ENCODE measurements at places on chromosomes 5 and 9. TPM values are rescaled to one million over a fixed set of nuclear protein-coding genes. Genes with fewer than 3 reads are reported as not detected.
A peak's percentile ranks its signal among the peaks of the same experiment; 100 is the strongest.

DNA sequence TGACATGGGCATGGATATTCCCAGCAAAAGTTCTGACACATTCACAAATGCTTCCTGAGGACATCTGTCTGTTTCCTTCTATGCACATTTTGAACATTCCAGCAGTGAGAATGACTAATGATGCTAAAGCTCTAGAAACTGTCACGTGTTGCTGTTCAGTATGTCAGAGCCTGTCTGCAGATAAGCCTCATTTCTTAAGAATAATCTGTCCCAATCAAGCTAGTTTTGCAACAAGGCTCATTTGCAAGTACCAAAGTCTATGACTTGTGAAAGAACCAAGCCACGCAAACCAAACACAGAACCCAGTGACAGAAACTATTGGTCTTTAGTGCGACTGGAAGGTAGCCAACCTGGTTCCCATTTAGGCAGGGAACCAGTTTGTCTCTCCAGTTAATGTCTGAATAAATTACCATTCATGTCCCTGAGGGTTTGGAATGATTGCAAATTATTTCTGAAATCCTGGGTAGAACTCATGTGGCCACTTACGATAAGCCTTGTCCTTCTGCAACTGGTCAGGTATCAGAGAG lies 178.5 kb downstream of the C9orf152 start:
- peak; percentile 96 for DNase-seq

- DNase-seq: no peak
These were observed 104.3 kb downstream of the TRPM6 start for GRCh38 chr9:74783408-74783807.

DNA sequence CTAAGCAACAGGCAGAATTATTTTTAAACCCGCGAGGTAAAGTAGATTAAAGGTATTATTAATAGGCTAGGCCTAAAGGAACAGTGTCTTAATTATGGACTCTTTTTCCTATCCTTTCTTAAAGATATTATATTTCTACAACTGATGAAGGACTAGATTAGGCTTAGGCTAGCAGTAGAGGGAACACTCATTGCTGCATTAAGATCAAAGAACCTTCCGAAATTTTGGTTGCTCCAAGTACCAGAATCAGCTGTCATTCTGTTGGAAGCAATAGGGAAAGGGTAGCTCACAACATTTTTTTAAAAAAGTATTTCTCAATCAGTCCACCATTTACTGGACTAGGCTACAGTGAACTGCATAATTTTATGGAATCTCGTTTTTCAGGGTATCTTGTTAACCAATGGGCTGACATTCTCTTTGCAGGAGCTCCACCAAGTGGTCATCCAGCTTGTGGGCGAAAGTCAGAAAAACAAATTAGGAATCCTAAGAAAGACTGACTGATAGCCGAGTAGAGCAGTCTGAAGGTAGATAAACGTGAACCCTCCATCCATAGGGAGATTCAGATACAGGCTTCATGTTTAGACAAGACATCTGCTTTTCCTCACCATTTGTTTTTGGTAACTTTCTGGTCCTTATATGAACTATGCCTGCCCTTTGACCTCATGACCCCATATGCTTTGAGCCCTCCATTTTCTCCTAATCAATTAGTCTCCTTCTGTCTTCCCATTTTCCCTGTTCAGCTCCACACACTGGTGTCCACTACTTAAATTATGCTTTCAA lies 103.6 kb upstream of the CHD1 start:
- DNase-seq: peak; percentile 60

PLEKHG4B gene
- total RNA-seq: not detected

- no peak for DNase-seq
These were observed 22.7 kb downstream of the CFAP90 start for GRCh38 chr5:7828269-7828668.

- DNase-seq: no peak
These were observed 11.3 kb downstream of the OXCT1 start for GRCh38 chr5:41858890-41859289.

DNA sequence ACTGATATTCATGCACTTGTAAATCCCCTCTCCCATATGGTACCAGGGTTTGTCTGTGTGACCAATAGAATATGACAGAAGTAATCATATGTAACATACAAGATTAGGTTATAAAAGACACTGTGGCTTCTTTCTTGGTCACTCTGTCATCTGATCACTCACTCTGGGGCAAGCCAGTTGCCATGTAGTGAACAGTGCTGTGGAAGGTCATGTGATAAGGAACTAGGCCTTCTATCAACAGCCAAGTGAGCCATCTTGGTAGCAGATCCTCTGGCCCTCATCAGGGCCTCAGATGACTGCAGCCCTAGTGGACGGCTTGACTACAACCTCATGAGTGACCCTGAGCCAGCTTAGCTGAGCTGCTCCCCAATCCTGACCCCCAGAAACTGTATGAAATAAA lies 30.0 kb upstream of the MATR3 start:
- no peak for DNase-seq

DNA sequence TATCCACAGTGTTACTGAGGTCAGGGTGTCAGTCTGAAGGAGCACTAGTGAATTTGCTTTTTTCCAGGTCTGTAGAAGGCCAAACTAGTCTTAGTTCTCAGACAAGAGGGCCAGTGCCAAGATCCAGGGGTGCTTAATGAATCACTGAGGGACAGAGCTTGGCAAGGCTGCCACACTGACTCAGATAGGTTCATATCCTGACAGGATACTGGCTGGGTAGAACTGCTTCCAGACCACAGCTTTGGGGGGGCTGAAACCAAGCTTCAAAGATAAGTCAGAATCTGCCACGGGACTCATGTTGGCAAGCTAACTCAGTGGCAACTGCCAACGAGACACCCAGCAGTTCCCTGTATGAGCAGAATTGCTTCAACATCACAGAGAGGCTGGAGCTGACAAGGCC lies 1125.4 kb downstream of the EFNA5 start:
- no peak for DNase-seq

DNA sequence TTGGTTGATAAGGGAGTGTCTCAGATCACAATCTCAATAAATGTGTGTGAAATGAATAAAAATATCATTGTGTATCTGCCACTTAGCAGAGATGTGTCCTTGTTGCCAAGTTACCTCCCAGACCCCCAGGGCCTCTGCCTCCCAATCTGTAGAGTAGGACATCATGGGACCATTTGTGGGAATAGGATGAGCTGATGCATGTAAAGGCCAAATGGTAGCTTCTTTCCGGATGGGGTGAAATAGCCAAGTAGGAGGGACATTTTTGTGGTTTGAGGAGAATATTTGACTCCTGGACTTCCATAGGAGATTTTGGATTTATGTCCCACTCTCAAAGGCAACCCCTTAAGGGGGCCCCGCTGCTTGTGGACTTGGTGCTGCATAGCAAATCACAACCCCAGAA lies 82.6 kb upstream of the HRH2 start:
- DNase-seq: no peak

DNA sequence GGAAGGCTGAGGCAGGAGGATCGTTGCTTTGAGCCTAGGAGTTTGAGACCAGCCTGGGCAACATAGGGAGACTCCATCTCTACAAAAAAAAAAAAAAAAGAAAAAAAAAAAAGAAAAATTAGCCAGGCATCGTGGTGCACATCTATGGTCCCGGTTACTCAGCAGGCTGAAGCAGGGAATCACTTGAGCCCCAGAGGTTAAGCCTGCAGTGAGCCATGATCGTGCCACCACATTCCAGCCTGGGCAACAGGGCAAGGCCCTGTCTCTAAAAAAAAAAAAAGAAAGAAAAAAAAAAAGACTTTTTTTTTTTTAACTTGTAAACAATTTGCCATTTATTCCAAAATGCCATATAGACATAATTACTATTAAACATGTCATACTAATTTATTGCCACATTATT lies 64.5 kb downstream of the SERINC5 start:
- no peak for DNase-seq

DNA sequence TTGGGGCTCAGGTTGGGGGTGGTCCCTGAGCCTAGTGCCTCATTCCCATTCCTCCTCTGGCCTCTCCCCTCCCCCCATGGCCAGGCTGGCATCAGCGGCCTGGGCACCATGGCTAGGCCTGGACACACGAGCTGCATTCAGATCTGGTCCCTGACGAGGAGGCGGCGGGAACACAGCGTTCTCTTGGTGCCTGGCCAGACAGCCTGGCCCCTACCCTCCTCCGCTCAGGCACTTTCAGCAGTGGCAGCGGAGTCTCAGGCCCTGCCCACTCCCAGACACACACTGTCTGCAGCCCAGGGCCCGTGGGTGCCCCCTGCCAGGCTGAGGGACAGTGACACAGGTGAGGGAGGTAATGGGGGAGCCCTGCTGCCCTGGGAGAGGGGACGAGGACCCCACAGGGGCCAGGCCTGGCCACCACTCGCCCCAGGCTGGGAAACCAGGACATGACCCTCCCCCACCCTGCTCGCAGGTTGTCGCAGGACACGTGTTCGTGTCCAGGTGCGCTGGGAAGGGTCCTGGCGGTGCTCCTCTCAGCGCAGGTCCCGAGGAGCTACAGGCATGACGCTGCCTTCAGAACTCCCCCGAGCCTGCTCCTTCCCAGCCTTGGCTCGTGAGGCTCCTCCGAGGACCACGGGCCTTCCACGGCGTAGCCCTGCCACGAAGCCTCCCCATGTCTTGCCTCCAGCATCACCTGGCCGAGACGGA lies 19.9 kb upstream of the UBAC1 start:
- no peak for DNase-seq

DNA sequence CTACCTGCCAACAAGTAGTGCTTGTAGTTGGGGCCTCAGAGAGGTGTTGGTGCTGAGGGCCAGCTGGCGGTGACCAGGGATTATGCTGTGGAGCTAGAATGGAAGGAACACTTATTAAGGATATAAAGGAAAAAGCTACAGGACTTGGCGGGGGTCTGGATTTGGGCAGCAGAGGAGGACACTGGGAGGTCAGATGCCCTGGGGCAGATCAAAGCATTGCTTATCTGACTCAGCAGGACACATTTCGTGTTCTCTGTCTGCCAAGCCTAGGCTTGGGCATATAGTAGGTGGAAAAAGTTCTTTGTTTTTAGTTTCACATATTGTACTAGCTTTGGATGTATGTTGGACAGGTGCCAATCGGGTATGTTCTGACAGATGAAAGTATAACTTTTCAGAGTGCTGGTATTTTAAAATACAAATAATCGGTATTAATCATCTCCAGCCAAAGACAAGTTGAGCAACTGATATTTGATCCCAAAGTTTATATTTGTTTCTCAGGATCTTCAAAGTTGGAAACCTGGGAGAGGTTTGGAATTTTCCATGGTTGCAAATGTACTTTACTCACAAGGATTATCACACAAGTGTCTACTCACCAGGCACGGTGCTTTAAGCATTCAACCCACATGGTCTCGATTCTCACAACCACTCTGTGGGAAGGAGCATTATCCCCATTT lies 69.4 kb downstream of the IQGAP2 start:
- DNase-seq: no peak

GRCh38 chr5:110376281-110376951 lies 350.1 kb downstream of the TMEM232 start:
- DNase-seq: no peak

ITGA1 gene
- 2.2 TPM for total RNA-seq

GRCh38 chr9:89519366-89519805 lies 21.5 kb upstream of the SEMA4D start:
- DNase-seq: peak; percentile 10

DNA sequence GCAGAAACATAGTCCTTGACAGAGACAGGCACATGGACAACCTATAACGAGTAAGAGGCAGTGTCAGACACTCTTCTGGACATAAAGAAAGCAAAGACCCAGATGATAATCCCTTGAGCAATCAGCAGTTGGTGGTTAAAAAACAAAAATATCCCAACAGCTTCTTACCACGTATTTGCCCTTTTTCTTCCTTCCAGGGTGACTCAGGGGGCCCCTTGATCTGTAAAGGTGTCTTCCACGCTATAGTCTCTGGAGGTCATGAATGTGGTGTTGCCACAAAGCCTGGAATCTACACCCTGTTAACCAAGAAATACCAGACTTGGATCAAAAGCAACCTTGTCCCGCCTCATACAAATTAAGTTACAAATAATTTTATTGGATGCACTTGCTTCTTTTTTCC lies 9.5 kb downstream of the GZMK start:
- no peak for DNase-seq

All from pulmonary artery endothelial cell (primary cell).